ENCODE measurements at places on chromosomes 7 and 10. TPM values are rescaled to one million over a fixed set of nuclear protein-coding genes. Genes with fewer than 3 reads are reported as not detected.

CYP2C19 gene
- total RNA-seq = not detected

COL1A2 gene
- total RNA-seq = 2,173 TPM

DLX6 gene
- total RNA-seq = not detected

GLRX3 gene
- 39.3 TPM for total RNA-seq

C10orf67 gene
- not detected for total RNA-seq

NPSR1 gene
- not detected for total RNA-seq

CLRN3 gene
- not detected for total RNA-seq

PRR15 gene
- total RNA-seq = 4.5 TPM

DGKI gene
- total RNA-seq = 0.40 TPM

OR2A42 gene
- not detected for total RNA-seq

MYL7 gene
- total RNA-seq = not detected

SLC26A3 gene
- not detected for total RNA-seq

DDIT4 gene
- 494 TPM for total RNA-seq

ADCY1 gene
- 0.16 TPM for total RNA-seq

ADIRF gene
- 24.5 TPM for total RNA-seq

FAM25A gene
- not detected for total RNA-seq

AP4M1 gene
- 35.6 TPM for total RNA-seq

AGMO gene
- under 0.01 TPM for total RNA-seq

EBLN1 gene
- total RNA-seq = not detected

STAG3 gene
- 0.16 TPM for total RNA-seq

GPR37 gene
- total RNA-seq = 6.5 TPM

EFCAB10 gene
- total RNA-seq = 0.26 TPM

SPAM1 gene
- not detected for total RNA-seq

BICC1 gene
- total RNA-seq = 37.6 TPM

FGL2 gene
- 1.9 TPM for total RNA-seq

RINT1 gene
- total RNA-seq = 17.5 TPM

OR13A1 gene
- 0.08 TPM for total RNA-seq

KEL gene
- total RNA-seq = not detected

TMEM213 gene
- total RNA-seq = not detected

CDH23 gene
- total RNA-seq = not detected

MCM10 gene
- 10.5 TPM for total RNA-seq

FFAR4 gene
- total RNA-seq = not detected

CHAT gene
- total RNA-seq = not detected

FUOM gene
- total RNA-seq = 58.6 TPM

DKK1 gene
- 5.9 TPM for total RNA-seq

AS3MT gene
- total RNA-seq = 1.8 TPM

GIMAP5 gene
- 0.13 TPM for total RNA-seq

CPN1 gene
- total RNA-seq = not detected

OGDHL gene
- 0.13 TPM for total RNA-seq

MAGI2 gene
- total RNA-seq = 3.7 TPM

LFNG gene
- total RNA-seq = 4.9 TPM

PAX4 gene
- not detected for total RNA-seq

ACSL5 gene
- 0.52 TPM for total RNA-seq

Data from epithelial cell of alveolus of lung (primary cell).